ENCODE measurements at places on chromosomes 5 and 9. TPM values are rescaled to one million over a fixed set of nuclear protein-coding genes. Genes with fewer than 3 reads are reported as not detected.

GRCh38 chr5:101917166-101917565 lies 378.9 kb downstream of the SLCO4C1 start:
- no peak for DNase-seq

- DNase-seq: peak; percentile 1
Observed at GRCh38 chr5:23820765-23821471, 313.5 kb downstream of the PRDM9 start.

DAB2IP gene
- 6.6 TPM for total RNA-seq

- DNase-seq: no peak
Observed at GRCh38 chr9:95218773-95219172, 98.7 kb downstream of the FANCC start.

- no peak for DNase-seq
Observed at GRCh38 chr9:37105234-37105633, 15.1 kb upstream of the ZCCHC7 start.

GRCh38 chr5:80070338-80071056 lies 35.3 kb downstream of the THBS4 start:
- DNase-seq: no peak

DNA sequence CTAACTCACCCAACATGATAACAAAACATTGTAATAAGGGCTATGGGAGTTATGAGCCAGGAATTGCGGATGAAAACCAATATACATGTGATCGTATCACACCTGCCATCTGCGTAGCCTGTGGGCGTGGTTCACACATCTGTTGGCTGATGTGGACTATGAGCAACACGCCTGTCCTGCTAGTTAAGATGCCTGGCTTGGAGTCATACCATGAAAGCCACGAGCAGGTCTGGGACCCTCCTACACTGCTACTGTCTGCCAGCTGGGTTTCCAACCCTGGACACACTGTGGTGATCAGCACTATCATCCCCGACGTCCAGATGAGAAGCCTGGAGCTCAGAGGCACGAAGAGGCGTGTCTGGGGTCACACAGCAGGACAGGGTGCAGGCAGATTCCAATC lies 40.2 kb downstream of the STK10 start:
- no peak for DNase-seq

DNA sequence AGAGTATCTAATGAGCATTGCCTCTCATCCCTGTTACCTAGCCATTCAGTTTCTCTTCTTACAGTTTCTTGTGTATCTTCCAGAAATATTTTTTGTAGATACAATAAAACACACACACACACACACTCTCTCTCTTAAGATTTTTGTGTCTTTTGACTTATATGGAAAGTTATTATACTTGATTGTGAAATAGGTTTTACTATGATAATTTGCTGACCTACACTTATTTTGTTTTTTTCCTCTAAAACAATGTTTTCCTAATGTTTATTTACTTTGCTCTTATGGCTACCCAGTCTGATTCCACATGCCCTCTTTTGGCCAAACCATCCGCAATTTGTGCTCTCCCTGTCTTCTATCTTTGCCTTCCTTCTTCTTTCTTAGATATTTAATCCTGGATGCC lies 25.3 kb downstream of the LRRTM2 start:
- no peak for DNase-seq

DNA sequence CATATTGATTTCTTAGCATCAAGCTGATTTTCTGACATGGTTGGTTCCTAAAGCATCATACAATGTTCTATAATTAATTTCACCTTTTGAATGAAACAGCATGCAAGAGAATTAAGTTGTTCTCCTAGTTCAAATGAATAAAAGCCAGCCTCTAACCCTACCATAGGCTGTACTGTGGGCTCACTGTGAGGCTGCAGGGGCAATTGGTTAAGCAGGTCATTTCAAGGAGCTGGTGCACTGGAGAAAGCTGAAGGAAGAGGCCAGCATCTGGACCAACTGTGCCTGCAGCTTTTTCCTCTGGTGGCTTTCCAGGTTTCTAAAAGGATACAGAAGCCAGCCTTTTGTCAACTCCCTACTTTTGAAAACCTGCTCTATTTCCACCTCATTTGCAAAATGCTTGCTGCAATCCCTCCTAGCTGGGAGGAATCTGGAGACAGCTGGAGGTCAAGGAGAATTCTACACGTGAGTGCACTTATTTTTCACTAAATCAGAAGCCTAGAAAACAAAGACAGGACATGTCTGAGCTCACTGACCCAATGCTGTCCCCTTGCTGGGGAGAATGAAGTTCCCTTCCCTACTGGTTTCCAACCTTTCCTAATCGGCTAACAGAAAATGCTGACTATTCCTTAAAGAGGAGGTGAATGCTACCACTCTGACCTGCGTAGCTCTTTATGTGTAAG lies 158.9 kb downstream of the APBA1 start:
- DNase-seq: no peak

GRCh38 chr5:120599576-120599975 lies 135.5 kb downstream of the PRR16 start:
- DNase-seq: peak; percentile 25

- peak; percentile 69 for DNase-seq
Observed at GRCh38 chr5:92552206-92553160, 1028.5 kb downstream of the NR2F1-AS1 start.

DNA sequence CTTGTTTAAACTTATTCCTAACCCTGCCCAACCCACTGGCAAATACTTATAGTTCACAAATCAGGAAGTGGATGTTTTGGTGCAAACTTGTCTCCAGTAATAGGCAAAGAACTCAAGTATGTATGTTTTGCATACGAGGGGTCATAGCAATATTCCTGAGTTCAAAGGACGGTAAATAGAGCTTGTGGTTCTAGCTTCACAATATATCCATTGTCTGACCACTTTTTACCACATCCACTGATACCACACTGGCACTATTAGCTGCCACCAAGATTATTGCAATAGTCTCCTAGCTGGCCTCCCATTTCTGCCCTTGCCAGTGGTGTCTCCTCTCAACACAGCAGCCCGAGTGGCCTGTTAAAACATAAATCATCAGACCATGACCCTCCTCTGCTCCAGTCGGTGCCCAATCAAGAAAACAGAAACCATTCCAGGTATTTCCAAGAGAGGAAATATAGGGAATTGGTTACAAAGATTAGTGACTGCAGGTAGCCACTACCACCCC lies 17.0 kb downstream of the GRXCR2 start:
- no peak for DNase-seq
